ENCODE measurements at places on chromosomes 3 and 15. TPM values are rescaled to one million over a fixed set of nuclear protein-coding genes. Genes with fewer than 3 reads are reported as not detected.

The ARGFX gene
- not detected for total RNA-seq

The BFSP2 gene
- total RNA-seq = not detected

- no peaks in the 10 kb centered on the region for H3K36me3 ChIP-seq
- H3K27me3 ChIP-seq = peaks cover 45% of the 10 kb centered on the region
- peak; percentile 23 for DNase-seq
Observed at GRCh38 chr3:53495520-53496391, 1.3 kb downstream of the CACNA1D start.

- H3K4me1 ChIP-seq = no peaks in the 10 kb centered on the region
- no peak overlapping the region for H3K27ac ChIP-seq
- DNase-seq = no peak
- no peak overlapping the region for H3K4me3 ChIP-seq
- H3K27me3 ChIP-seq = peaks cover 15% of the 10 kb centered on the region
Observed at GRCh38 chr3:4478261-4478660, 11.2 kb upstream of the SUMF1 start.

The CERS3 gene
- 0.38 TPM for total RNA-seq

DNA sequence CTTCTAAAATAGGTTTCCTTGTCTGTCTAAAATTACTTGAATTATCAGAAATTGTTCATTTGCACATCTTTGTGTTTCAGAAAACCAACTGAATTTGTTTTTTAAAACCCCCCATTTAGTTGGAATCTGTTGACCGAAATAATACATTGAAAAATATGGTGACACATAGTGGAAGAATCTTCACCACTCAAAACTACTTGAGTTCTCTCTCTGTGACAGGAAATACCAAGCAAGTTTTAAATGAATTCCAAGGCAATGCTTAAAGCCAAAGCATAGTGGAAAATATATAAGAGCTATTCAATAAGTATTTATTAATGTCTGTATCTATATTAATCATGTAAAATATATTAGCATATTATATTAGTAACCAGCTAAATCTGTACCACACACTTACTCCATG lies 224.9 kb upstream of the COL8A1 start:
- no peak overlapping the region for H3K4me3 ChIP-seq
- DNase-seq = no peak
- H3K27ac ChIP-seq = no peak overlapping the region
- no peaks in the 10 kb centered on the region for H3K27me3 ChIP-seq
- no peaks in the 10 kb centered on the region for H3K36me3 ChIP-seq
